ENCODE measurements at places on chromosomes 12 and 14.

DNA sequence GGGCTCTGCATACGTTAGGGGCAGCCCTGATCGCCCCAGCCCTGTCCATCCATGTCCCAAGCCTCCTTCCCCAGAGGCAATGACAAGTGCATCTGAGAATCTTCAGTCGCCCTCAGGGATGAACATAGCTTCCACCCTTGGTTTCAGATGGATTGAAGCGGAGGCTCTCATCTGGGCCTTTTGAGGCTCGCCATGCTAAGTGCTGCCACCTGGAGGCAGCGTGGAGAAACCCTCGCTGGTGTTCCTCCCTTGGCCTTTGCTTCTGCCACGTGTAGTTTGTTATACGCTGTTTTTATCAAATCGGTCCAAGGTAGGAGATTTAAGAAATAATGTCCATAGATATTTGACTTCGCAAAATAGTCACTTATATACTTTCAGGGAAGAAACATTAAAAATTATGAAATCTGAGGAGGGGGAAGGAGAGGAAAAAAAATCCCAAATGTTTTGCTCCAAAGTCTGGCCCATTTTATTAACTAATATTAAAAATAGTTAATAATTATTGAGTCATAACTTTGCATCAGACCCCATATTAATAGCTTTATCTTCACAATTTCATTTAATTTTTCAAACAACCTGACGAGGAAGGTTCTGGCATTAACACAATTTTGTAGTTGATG lies 28.8 kb upstream of the LRRC10 start:
- DNase-seq = peak; percentile 50

GRCh38 chr14:28767853-28768741 lies 1.5 kb downstream of the FOXG1 start:
- no peak for DNase-seq

GRCh38 chr14:73760598-73761586 lies 46.7 kb upstream of the PNMA1 start:
- DNase-seq = no peak

- DNase-seq = no peak
Observed at GRCh38 chr12:10184261-10184843, 5.5 kb downstream of the TMEM52B start.

- DNase-seq = no peak
Observed at GRCh38 chr12:14982562-14982961, 9.7 kb downstream of the PDE6H start.

DNA sequence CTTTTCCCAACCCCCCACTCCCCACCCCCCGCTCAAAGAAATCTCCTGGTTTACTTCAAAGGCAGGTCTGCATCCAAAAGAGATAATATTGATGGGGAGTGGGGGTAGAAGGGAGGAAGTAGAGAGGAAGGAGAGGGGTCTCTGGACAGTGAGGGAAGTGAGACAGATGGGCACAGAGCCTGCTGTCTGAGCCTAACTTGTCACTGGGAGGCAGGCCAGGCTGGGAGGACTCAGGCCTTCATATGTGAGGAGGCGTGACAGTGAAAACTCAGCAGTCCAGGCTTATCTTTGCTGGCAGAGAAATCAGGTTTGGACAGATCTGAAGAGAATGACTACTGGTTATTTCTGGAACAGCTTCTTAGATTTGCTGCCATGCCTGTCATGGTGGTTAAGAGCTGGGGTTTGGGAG lies 192.3 kb downstream of the NUAK1 start:
- DNase-seq = no peak

GRCh38 chr14:66482873-66483272 lies 3.3 kb upstream of the CCDC196 start:
- no peak for DNase-seq

DNA sequence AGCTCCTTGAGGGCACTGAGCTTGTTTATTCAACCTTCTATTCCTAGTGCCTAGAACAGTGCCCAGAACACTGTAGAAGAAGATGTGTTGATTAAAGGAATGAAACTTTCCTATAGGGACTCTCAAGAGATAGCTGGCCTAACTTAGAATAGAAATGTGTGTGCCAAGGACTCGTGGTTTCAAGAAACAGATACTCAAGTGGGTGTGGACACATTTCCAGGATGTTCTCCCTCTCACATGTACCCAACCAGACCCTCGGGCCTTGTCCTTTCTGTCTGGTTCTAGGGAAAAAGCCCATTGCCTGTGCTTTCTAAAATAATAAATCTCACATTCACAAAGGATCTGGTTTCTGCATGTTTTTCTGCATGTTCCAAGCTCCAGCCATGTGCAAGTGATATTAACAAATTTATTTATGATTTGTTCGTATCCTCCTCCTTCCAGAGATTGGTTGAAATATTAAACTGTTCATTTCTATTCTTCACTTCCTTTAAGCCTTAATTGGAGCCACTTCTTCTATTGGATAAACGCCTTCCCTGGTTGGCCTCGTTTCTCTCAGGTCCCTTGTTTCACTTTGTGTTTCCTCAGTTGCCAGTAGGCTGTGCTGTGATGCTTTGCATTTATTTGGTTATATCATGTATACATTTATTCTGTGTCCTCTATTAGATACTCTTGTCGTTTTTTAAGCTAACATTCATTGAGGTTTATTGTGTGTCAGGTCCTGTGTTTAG lies 89.8 kb downstream of the CRADD start:
- DNase-seq = no peak

DNA sequence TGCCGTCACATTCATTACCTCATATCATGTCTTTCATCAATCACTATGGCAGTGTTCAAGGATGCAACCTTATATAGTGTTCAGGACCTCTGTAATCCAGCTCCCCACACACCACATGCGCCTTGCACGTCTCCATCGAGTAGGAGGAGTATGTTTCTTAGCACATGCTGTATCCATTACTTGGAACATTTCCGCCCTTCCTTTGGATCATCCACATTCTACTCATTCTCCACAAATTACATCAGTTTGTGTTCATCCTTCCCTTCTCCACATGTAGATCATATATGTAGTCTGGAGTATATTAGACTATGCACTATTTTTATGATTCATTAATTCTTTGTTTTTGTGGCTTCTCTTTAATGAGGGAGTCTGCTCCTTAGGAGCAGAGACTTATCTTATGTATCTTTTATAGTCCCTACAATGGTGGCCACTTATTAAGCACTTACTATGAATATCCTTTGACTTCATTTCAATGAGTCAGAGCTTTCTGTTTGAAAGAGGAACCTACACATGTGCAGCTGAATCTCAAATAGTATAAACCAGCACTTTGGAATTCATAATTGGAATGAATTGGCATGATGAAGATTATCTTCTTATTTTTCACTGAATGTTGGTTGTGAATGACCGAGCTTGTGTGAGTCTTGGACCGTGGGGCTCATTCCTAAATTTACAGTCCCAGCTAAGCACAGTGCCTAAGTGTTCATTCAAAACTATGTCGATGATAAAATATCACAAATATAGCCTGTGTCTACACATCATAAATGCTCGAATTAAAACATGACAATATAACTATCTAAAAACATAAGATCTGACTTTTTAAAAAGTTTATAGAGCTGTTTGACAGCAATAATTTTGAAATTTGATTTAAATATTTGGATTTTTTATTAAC lies 30.2 kb upstream of the NPAS3 start:
- DNase-seq = no peak

- no peak for DNase-seq
Observed at GRCh38 chr12:82673698-82674097, 13.0 kb upstream of the TMTC2 start.

DNA sequence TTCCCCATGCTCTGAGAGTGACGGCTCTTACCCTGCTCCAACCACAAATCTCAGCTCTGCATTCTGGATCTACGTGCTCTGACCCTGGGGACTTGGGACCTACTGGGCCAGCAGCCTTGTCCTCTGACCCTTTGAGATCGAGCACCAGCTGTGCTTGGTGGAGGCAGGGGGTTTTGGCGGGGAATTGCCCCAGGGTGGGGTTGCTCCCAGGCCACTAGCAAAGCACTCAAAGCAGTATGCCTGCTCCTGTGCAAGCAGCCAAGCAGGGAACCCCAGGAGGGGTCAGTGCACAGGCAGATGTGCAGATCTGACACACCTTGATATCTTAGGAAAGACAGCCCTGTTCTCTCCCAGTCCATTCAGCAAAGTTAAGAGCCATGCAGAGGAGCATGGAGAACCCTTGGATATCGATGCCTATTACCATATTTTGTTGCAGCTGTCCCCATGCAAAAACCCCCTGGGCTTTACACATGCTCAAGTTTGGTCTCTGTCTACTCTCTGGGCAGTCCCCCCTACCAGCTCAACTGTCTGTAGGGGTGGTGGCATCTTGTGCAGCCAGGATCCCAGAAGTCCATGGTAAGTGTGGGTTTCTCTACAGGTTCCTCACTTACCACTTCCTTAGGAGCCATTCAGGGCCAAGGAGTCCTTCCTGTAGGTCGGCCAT lies 319.0 kb downstream of the TMTC2 start:
- DNase-seq = no peak

- no peak for DNase-seq
Observed at GRCh38 chr14:104553166-104554087, 26.1 kb upstream of the C14orf180 start.

GRCh38 chr12:19550626-19551025 lies 111.3 kb downstream of the AEBP2 start:
- DNase-seq = no peak

- DNase-seq = no peak
Observed at GRCh38 chr14:95685978-95686922, at the start of gene TCL1B. Gene TCL1B (plus strand): TSS chr14:95686426. CDS start chr14:95686468, 42 bp downstream.

GRCh38 chr12:49091056-49091835 lies 3.4 kb downstream of the DHH start:
- no peak for DNase-seq

- DNase-seq = no peak
Observed at GRCh38 chr14:28305938-28306337, 460.6 kb upstream of the FOXG1 start.

DNA sequence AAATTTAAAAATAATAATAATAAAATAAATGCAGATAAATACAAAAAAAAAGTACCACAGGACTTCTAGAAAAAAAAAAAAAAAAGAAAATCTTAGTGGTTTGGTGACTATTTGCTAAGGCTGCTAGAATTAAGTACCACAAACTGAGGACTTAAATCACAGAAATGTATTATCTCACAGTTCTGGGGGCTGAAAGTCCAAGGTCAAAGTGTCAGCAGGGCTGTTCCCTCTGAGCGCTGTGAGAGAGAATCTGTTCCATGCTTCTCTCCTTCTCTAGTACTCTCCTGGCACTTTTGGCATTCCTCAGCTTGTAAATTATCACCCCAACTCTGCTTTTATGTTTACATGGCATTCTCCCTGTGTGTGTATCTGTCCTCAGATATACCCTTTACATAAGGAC lies 101.2 kb downstream of the IPO8 start:
- no peak for DNase-seq

DNA sequence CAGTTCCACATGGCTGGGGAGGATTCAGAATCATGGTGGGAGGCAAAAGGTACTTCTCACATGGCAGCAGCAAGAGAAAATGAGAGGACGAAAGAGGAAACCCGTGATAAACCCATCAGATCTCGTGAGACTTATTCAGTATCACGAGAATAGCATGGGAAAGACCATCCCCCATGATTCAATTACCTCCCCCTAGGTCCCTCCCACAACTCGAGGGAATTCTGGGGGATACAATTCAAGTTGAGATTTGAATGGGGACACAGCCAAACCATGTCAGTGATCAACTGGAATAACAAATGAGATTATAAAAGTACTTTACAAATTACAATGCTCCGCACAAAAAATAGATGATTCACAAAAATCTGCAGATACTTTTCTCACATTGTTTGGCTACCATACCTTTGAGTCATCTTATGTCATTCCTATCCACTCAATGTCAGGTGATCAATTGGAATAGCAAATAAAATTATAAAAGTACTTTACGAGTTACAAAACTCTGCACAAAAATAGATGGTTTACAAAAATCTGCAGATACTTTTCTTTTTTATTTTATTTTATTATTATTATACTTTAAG lies 338.9 kb downstream of the C12orf50 start:
- no peak for DNase-seq

- DNase-seq = no peak
Observed at GRCh38 chr12:111111681-111112080, 191.3 kb upstream of the MYL2 start.

GRCh38 chr14:105533391-105533790 lies 7.0 kb downstream of the TMEM121 start:
- no peak for DNase-seq

DNA sequence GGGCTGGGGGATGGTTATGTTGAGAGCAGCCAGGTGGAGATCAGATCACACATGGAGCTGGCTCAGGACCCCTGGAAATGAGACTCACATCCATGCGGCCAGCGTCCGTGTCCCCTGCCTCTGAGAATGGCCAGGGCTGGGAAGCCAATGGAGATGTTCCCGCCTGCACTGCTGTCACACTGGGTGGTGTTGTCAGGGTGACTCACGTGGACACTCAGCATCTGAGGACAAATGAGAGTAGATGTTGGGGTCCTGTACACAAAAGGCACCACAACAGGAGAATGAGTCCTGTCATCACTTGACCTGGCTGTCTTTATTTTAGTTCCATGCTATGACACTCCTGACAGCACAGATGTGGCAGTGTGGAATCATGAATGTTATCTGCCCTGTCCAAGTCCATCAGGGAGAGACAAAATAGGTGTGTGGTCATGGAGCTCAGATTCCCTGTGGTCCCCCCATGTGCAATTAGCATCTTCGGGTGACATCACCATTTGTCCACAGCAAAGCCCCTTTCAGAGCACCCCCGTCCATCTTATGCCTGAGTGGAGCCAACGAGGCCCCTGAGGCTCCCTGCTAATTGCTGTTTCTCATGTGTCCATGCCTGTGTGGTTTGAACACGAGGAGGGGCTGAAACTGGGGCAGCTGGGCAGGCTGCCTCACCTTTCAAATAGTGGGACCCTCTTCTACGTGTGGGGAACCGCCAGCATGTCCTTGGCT lies 393.5 kb downstream of the AACS start:
- DNase-seq = no peak

DNA sequence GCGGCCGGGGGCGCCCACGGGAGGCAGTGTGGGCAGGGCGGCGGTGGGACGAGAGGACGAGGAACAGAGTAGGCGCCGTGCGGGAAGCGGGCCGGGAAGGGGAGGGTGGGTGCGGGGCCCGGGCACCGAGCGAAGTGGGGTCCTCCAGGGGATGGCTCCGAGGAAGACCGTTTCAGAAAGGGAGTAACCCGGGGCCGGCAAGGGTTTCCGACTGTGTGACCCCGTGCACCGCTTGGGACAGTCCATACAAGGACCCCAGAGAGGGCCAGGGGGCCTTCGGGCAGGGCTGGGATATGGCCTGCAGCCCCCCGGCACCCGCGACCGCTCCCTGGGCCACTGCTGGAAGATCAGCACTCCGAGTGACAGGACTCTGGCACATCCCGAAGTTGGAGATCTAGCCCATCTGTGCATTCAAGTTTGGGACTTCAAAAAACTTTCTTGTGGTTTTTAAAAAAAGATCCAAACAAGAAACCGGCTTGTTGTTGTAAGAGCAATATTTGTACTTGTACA lies 448 bp downstream of the TSPAN9 start:
- DNase-seq = no peak

GRCh38 chr12:54560374-54560858 lies 11.0 kb downstream of the PDE1B start:
- DNase-seq = peak; percentile 58

GRCh38 chr12:119461636-119462214 lies 127.2 kb downstream of the CCDC60 start:
- DNase-seq = no peak

All from GDM1 (cell line).